ENCODE measurements at places on chromosomes 3 and 15. TPM values are rescaled to one million over a fixed set of nuclear protein-coding genes. Genes with fewer than 3 reads are reported as not detected.

Gene GRIP2
- polyA plus RNA-seq, result 0.91 TPM

Gene C3orf49
- polyA plus RNA-seq, result not detected

Gene ANO10
- polyA plus RNA-seq, result 25.1 TPM

Gene VGLL3
- polyA plus RNA-seq, result 5.7 TPM

Gene SPESP1
- 5.7 TPM for polyA plus RNA-seq

Gene ISL2
- polyA plus RNA-seq, result not detected

Gene AADACL2
- polyA plus RNA-seq, result 1.4 TPM
